ENCODE measurements at places on chromosomes 2 and 18.

GRCh38 chr18:29217124-29217915 is 1040.4 kb upstream of the CDH2 start:
- no peak for DNase-seq

DNA sequence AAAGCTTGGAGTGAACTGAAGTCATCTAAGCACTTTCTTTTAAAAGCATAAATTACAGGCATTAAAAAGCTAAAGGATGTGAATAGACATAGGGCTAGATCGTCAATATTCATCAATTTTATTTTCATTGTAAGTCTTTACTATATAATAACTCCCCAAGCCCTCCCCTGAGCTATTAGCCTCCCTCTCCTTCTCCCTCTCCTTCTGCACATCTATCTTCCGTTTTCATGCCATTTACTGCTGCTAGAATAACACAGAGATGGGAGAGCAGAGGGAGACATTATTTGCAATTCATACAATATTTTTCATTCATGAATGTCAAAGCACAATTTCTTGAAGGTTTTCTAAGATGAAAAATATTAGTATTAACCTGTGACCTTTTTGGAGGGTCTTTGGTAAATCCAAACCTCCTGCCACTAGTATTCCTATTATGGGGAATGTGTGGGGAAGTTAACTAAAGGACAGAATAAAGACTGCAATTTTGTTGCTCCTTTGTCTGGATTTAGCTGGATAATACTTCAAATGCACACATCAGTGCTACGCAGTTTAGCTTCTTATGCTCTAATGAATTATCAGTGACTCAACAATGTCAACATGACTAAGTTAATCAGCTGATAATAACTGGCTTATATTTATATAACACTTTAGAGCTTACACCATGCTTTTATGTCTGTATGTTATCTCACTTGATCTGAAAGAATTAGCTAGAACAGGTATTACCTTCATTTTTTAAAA is 28.2 kb upstream of the MFF start:
- DNase-seq = no peak

GRCh38 chr18:31700990-31701389 is 16.6 kb upstream of the B4GALT6 start:
- DNase-seq = no peak

DNA sequence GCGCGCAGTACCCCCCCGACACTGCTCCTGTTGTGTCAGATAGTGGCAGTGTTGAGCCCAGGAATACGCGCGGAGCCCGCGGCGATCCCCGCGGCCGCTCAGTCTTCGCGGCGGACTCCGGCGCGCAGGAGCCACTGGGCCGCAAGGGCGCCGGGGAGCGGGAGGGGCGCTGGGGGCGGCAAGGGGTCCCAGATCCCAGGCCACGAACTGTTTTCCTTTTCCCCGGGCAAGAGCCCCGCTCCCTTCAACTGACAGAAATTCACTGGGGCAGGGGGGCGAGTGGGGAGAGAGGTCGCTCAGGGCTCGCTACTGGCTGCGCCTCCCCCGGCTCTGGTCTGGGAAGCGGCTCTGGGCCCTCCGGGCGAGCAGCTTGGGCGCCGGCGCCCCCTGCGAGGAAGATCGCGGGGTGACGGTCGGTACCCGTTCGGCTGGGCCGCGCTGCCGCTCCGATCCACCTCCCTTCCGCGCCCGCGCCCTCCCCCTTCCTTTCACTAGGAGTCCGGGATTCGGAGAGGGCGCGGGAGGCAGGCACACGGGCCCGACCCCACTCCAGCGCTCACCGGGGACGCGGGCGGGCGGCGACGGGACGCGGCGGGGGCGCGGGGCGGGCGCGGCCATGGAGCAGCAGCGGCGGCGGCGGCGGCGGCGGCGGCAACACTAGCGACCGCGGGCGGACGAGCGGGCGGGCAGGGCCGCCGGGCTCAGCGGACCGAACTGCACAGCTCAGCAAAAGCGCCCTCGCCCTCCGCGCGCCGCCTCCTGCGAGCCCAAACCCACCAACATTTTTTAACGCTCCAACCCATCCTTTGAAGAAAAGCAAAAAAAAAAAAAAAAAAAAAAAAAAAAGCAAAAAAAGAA is 1.4 kb upstream of the SETBP1 start:
- peak; percentile 68 for DNase-seq

GRCh38 chr18:39942702-39943101 is 2012.3 kb upstream of the PIK3C3 start:
- DNase-seq = no peak

DNA sequence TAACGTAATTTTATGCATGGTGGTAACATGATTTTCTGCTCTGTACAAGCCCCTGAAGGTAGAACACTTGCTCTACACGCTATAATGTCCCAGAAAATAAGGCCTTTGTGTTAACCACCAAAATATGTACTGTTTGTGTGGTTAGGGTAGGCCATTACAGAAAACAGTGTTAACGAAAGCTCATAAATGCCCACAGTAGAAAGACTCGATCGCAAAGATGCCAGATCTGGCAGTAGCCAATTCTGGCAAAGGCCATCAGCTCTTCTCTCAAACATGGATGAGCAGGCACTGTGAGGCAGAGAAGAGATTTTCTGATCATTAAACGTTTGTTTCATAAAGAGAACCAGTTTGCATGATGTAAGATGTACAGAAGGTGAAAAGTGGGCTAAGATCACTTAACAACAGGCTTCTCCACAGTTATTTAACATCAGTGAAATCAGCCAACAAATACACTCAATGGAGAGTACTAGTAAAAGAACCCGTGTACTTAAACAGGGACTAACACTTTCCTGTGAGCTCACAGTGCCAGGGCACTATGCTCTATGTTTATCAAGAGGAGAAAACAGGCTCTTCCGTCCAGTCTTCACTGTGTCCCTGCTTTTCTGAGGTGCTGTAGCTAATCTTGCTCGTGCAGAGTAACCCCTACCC is 80.3 kb downstream of the SPRED2 start:
- DNase-seq = no peak

DNA sequence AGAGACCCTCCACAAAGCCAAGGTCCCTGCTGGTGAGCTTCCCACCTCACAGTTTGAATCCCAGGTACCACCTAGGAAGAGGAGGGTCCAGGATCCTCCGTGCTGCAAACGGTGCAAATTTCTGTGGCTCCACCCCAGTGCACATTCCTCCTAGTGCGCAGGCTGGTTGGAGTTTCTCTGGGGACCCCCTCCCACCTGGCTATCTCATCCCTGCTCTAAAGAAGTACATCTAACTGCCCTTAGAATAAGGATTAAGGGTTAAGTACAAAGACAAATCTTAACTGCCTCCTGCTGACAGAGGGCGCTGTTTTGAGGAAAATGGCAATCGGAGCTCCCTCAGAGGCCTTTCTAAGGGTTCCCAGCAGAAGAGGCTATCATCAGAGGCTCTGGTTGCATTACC is 109.6 kb upstream of the FSIP2 start:
- DNase-seq = no peak

DNA sequence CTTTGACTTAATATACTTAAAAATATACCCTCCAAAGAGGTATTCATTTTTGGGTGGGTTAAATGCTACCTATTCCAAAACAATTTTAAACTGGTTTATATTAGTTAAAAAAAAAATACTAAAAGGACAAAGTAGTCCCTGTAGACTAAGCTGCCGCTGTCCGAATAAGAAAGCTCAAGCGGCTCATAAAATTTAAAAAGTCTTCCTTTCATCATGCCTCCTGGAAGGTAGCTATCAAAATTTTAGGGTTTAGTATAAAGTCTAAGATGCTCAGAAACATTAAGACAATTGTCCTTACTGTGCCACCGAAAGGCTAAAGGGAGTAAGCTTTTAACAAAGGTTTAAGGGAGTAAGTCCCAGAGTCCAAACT is 440 bp upstream of the UGGT1 start:
- DNase-seq = no peak
